ENCODE measurements at places on chromosomes 12 and 14.

- DNase-seq, result no peak
These were observed 78.8 kb downstream of the TMCC3 start for GRCh38 chr12:94571556-94571955.

- DNase-seq, result no peak
These were observed 108.4 kb downstream of the SINHCAF start for GRCh38 chr12:31217356-31218130.

- no peak for DNase-seq
These were observed 339.3 kb downstream of the EGLN3 start for GRCh38 chr14:33611405-33612196.

GRCh38 chr12:114319422-114319821 lies 86.5 kb downstream of the TBX5 start:
- DNase-seq, result no peak

GRCh38 chr14:21672116-21672515 lies 1.5 kb downstream of the OR4E1 start:
- DNase-seq, result no peak

- DNase-seq, result no peak
These were observed 32.0 kb upstream of the SPPL3 start for GRCh38 chr12:120936197-120936596.

DNA sequence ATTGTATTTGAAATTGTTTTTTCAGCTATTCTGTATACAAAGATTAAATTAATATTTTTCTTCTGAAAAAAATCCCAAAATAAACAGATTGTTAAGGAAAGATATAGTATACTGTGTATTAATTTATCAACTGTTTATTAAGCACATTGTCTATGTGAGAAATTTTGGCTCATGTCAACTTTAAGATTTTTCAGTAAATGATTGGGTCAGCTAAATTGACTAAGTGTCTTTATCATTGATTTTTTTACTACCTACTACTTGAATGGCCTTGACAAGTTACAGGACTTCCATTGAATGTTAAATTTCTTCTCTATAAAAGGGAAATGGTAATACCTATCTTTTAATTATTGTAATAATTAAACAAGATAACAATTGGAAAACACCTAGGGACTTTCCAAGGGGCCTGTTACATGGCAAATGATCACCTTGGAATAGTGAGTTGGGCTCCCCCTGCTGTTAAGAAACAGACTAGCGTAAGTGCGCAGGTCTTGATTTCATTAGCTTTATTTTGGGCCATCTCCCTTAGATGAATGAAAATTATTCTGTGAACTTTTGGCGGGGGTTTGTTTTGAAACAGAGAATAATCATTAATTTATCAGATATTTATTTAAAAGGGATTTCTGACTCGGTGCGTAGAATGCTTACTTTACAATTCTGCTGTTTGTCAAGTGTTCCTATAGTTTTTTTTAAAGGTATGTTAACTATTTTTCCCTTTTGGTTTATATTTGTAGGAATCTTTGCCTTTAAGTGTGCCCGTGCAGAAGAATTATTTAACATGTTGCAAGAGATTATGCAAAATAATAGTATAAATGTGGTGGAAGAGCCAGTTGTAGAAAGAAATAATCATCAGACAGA lies 14.5 kb upstream of the CCT2 start:
- peak; percentile 55 for DNase-seq

GRCh38 chr14:75476274-75476995 lies 45.8 kb upstream of the BATF start:
- no peak for DNase-seq

DNA sequence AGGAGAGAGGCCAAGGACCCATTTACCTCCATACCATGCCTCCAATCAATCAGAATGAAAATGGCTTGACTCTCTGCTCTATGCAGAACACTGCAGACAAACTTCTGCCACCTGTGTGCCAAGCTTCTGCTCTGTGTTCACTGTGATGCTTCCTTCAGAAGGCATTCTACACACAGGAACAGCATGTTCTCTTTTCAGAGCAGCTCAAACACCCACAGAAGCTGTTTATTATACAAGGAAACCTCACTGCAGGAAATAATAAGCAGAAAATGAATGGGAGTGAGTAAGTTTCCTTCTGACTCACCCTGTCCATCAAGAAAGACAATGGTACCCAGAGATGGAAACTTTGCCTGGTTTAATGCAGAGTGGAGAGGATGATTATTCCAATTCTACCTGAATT lies 2.4 kb upstream of the ESR2 start:
- DNase-seq, result no peak

- no peak for DNase-seq
These were observed 27.1 kb downstream of the DCP1B start for GRCh38 chr12:1977109-1977508.

DNA sequence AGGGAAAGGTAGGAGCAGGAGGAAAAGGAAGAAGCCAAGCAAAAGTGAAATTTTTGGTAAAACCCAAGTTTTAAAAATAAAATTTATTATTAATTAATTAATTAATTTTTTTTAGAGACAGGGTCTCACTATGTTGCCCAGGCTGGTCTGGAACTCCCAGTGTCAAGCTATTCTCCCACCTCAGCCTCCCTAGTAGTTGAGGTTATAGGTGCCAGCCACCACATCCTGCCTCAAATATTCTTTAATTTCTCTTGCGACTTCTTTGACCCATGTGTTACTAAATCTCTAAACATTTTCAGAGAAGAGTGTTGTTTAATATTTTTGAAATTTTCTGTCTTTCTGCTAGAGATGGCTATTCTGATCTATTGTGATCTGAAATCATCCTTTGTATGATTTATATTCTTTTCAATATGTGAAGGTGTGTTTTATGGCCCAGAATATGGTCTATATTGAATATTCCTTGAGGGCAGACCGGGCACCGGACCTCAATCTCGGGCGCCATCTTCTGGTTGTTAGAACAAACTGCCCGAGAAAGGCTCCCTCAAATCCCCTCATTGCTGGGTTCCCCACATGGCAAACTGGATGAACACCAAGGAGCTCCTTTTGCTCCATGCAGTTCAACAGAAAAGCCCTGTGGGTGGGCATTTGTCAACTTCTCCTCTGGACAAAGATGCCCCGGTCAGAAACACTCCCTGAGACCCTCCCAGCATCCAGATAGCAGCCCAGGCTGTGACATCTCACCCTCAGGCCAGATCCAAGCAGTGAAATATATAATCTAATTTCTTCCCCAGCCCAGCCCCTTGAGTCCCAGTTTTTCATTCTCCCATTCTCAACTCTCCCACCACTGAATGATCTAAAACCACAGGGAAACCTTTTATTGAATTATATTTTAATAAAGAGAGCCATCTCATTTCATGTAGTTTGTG lies 110.5 kb downstream of the ASCL4 start:
- DNase-seq, result peak; percentile 28

- no peak for DNase-seq
These were observed 103.8 kb upstream of the VRK1 start for GRCh38 chr14:96693252-96693820.

DNA sequence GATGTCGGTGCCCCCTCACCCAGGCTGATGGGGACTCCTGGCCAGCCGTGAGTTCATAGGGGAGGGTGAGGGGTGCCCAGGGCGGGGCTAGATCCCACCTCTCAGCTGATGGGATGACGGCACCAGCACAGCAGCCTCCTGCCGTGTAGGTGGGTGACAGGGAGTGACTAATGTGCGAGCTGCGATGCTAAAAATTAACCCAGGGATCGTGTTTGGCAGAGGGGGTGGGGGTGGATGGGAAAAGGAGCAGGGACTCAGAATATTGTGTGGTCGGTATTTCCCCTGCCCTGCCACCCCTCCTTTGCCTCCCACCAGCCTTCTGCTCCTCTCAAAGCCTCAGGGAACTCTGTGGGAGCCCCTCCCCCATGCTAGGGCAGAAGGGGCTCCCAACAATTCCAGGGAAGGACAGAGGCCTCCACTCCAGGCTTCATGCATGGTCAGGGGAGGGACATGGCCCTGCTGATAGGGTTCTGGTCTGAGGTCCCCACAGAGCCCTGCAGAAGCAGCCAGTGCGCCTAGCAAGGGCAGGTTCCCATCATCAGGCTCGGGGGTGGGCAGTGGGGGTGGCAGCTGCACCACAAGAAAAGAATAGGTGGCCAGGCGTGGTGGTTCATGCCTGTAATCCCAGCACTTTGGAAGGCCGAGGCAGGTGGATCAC lies 12.5 kb downstream of the TAMALIN start:
- no peak for DNase-seq

DNA sequence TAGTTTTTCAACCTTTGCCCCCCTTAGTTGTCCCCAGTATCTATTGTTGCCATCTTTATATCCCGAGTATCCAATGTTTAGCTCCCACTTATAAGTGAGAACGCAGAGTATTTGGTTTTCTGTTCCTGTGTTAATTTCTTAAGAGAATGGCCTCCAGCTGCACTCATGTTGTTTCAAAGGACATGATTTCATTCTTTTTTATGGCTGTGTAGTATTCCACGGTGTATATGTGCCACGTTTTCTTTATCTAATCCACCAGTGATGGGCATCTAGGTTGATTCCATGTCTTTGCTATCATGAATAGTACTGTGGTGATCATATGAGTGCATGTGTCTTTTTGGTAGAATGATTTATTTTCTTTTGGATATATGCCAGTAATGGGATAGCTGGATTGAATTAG lies 72.0 kb downstream of the GCH1 start:
- no peak for DNase-seq

- no peak for DNase-seq
These were observed 37.2 kb upstream of the TDRD9 start for GRCh38 chr14:103890821-103891666.

GRCh38 chr12:131800594-131801135 lies 27.5 kb upstream of the MMP17 start:
- no peak for DNase-seq

DNA sequence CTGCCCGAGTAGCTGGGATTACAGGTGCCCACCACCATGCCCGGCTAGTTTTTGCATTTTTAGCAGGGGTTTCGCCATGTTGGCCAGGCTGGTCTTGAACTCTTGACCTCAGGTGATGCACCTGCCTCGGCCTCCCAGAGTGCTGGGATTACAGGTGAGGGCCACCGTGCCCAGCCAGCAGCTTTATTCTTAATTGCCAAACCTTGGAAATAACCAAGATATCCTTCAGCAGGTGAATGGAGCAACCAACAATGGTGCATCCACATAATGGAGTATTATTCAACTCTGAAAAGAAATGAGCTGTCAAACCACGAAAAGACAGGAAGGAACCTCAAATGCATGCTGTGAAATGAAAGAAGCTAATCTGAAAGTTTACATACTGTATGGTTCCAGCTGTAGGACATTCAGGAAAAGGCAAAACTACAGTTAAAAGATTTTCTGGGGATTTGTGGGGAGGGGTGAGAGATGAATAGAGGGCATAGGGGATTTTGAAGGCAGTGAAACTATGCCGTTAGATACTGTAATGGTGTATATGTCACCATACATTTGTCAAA lies 118.8 kb upstream of the CCND2 start:
- DNase-seq, result no peak

- DNase-seq, result no peak
These were observed 503.2 kb downstream of the MED13L start for GRCh38 chr12:115774148-115774895.

DNA sequence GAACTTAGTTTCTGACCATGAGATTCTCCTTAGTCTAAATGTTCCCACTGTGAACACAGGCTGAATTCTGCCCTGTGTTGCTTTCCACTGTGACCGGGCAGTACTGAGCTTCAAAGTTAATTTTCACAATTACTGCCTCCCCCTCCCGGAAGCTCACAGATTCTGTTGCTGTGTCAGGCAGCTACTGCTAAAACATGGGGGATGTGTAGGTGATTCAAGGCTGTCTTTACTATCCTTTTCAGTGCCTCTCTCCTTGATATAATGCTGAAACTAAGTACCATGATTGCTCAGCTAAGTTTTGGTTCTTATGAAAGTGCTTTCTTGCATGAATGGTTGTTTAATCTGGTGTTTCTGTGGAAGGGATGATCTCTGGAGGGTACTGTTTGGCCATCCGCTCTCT lies 428.3 kb upstream of the NOVA1 start:
- no peak for DNase-seq
